ENCODE measurements at places on chromosomes 3 and 15. TPM values are rescaled to one million over a fixed set of nuclear protein-coding genes. Genes with fewer than 3 reads are reported as not detected.

CAV3 gene
- not detected for polyA plus RNA-seq

EIF2B5 gene
- polyA plus RNA-seq, result 29.8 TPM

ADCY5 gene
- polyA plus RNA-seq, result 0.24 TPM

CACNA2D2 gene
- polyA plus RNA-seq, result 0.09 TPM

STRA6 gene
- 0.12 TPM for polyA plus RNA-seq

NUP210 gene
- polyA plus RNA-seq, result 0.04 TPM

FOXL2 gene
- 0.07 TPM for polyA plus RNA-seq

UBE2E2 gene
- polyA plus RNA-seq, result 43.2 TPM

IGSF10 gene
- 0.02 TPM for polyA plus RNA-seq

RLBP1 gene
- polyA plus RNA-seq, result not detected

GUCA1C gene
- polyA plus RNA-seq, result not detected

ATP13A5 gene
- polyA plus RNA-seq, result not detected

A4GNT gene
- not detected for polyA plus RNA-seq

TRIM59 gene
- polyA plus RNA-seq, result 10.9 TPM

PRKCD gene
- polyA plus RNA-seq, result 13.6 TPM

CCDC191 gene
- 1.7 TPM for polyA plus RNA-seq

CELF6 gene
- 0.10 TPM for polyA plus RNA-seq

LDHAL6B gene
- not detected for polyA plus RNA-seq

TMOD2 gene
- polyA plus RNA-seq, result 3.1 TPM

SCAMP5 gene
- polyA plus RNA-seq, result 2.1 TPM
